Adipocyte (in vitro differentiated cells): ENCODE measurements at places on chromosomes 13 and 19.

- peak; percentile 56 for DNase-seq
Measured at GRCh38 chr13:30734439-30734838, 904 bp upstream of the ALOX5AP start.

DNA sequence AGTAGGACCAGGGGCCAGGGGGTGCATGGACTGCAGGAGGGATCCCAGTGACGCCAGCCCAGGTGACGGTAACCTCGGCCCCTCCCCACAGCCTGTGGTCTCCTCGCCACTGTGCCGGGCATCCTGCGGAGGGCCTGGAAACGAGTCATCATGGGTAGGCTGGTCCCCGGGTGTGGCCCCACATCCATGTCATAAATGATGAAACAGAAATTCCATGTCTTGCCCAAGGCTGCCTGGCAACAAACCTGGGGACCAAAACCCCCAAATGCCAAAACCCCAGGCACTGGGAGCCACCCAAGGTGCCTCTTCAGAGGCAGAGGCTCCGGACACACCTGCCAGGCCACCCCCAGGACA, 20.9 kb downstream of the MAP2K2 start:
- peak; percentile 45 for DNase-seq

DNA sequence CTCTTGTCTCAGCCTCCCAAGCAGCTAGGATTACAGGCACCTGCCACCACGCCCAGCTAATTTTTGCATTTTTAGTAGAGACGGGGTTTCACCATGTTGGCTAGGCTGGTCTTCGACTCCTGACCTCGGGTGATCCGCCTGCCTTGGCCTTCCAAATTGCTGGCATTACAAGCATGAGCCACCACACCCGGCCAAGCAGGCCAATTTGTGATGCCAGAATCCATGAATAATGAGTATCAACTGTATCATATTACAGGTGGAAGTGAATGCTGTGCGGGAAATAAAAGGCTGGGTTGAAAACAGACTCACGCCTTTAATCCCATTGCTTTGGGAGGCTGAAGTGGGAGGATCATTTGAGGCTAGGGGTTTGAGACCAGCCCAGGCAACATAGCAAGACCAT, 3.6 kb upstream of the NFILZ start:
- no peak for DNase-seq

DNA sequence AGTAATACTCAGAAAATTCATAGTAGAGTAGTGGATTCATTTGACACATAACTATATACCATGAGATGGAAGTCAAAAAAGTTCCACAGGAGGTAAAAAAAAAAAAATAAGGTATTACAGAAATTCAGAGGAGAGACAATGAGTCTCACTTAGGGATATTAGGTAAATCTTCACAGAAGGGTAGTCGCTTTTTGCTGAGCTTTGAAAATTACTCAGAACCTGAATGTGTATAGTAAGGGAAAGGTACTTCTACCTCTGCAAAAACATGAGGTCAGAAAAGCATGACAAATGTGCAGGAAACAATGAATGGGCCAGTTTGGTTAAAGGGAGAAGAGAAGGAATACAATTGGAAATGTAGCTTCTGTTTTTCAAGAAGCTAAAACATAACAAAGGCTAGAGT, 250.6 kb downstream of the ITGBL1 start:
- no peak for DNase-seq

GRCh38 chr13:110465696-110466095, 95.8 kb downstream of the RAB20 start:
- no peak for DNase-seq

DNA sequence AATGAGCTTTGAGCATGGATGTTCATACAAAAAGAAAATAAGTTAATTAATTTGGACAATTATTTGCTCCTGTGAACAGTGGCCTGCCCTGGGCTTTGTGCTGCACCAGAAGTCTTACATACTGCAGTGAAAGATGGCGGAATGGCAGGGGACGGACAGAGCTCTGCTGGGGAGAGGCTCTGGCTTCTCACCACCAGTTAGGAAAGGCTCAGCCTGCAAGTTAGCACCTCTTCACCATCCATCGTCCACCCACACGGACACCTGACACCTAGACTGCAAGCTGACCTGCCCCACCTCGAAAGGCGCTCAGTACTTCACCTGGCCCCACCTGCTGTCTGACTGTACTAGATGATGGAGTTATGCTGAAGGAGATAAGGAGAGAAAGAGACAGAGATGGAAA, 203.9 kb upstream of the IRS2 start:
- no peak for DNase-seq

GRCh38 chr13:80988391-80989151, 647.6 kb upstream of the SPRY2 start:
- DNase-seq = no peak

DNA sequence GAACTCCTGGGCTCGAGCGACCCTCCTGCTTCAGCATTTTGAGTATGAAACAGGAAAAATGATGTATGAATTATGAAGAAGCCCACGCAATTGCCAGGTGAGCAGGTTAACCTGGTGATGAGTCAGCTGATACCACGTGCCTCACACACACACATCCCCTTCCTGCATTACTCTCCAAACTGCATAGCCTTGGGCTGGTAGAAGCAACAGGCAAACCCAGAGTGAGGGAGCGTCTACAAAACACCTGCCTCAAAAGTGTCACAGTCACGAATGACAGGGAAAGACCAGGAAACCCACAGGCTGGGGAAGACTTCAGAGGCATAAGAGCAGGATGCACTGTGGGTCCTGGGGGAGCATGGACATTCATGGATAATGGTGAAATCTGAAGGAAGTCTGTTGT, 192.8 kb upstream of the IRS2 start:
- DNase-seq = no peak

- no peak for DNase-seq
Measured at GRCh38 chr19:48190288-48190884, 19.9 kb downstream of the ZSWIM9 start.

DNA sequence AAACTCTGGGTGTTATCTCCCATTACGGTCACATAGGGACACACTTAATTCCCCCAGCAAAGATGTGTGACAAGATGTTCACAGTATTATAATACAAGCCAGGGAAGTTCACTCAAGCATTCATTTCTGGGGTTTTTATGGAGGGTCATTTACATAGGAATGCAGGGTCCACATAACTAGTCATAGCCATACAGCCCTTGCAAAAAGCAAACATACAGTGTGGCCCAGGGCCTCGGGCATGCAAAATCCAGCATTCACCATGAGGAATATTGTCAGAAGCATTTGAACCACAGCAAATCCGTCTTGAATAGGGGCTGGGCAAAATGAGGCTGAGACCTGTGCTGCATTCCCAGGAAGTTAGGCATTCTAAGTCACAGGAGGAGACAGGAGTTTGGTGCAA, 13.0 kb upstream of the ZNF460 start:
- no peak for DNase-seq

DNA sequence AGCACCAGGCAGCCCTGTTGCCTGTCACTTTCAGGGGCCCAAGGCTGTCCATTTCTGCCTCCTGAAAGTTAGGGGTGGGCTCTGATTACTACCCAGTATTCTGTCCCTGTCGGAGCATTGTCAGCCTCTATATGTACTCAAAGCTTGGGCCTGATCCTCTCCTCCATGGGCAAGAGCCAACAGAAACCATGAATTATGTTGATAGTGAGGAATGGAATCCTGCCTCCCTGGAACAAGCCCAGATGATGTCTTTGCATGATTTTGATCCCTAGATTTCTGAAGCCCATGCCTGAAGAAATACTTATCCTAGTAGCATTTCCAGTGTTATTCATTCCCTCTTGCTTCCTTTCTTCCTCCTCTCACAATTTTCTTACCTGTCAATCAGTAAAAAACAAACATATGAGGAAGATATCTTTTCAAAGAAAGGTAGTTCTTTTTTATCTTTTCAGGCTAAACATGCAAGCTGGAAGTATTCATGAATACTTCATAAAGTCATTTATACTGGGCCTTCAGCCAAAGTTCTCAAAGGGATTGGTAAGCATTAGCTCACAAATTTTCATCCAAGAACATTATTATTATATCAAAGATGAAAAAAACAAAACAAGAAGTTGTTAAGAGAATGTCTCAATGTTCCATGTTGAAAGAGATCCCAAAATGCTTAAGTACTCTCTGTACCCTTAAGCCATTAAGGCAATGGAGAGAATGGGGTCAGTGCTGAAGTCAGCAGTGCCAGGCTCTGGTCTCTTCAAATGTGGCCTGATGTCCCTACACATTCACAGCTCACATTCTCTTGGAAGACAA, 171.7 kb downstream of the NHLRC3 start:
- peak; percentile 13 for DNase-seq

DNA sequence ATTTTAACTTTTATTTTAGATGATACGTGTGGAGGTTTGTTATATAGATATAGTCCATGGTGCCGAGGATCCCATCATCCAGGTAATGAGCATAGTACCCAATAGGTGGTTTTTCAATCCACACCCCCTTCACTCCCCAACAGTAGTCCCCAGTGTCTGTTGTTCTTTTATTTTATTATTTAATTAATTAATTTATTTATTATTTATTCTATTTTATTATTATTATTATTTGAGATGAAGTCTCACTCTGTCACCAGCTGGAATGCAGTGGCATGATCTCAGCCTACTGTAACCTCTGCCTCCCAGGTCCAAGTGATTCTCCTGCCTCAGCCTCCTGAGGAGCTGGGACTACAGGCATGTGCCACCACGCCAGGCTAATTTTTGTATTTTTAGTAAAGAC, 2086.2 kb downstream of the PCDH9 start:
- no peak for DNase-seq

DNA sequence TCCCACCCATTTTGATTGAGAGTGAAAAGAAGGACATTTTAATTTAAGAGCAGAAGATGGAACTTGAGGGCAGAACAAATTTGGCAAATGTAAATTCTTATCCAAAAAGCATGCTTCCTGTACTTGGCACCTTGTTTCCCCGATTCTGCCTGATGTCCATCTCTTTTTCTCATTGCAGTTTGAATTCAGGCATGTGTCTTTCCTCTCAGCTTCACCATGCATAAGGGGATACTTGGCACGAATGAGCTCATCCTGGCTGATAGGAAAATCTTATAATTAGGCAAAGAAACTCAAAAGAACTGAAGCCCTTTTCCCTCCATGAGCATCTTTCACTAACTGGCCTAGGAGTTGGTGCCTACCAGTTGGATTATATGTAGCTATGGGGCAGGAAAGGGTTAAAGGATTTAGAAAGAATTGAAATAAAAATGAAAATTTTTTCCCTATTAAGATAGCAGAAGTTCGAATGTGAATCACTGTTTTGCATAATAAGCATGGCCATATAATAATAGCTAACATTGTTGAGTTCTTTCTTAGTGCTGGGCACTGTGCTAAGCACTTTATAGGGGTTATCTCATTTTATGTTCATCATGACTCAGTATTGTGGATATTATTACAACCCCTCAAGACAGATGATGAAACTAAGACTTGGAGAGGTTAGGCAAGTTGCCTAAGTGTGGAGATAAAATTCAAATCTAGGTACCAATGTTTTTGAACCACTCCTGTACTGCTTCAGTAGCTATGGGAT, 386.6 kb downstream of the KCNRG start:
- no peak for DNase-seq

- peak; percentile 44 for DNase-seq
Measured at GRCh38 chr13:27476943-27477703, 26.8 kb upstream of the MTIF3 start.
